ENCODE measurements at places on chromosomes 1 and 21. TPM values are rescaled to one million over a fixed set of nuclear protein-coding genes. Genes with fewer than 3 reads are reported as not detected.

Gene PRDX6
- 353 TPM for total RNA-seq

Gene SPATA6
- 2.2 TPM for total RNA-seq

Gene SH3BGRL3
- total RNA-seq = 132 TPM

Gene S100A7
- not detected for total RNA-seq

Gene ADAMTS1
- total RNA-seq = 0.10 TPM

Gene REG4
- total RNA-seq = not detected

Gene ESRRG
- total RNA-seq = not detected

Gene TSPAN1
- 3.0 TPM for total RNA-seq

Gene CENPF
- 65.6 TPM for total RNA-seq

Gene TBX15
- total RNA-seq = not detected

Gene POGZ
- total RNA-seq = 21.7 TPM

Gene FAM78B
- 0.31 TPM for total RNA-seq

Gene C8A
- not detected for total RNA-seq

Gene RBM11
- 0.07 TPM for total RNA-seq

Gene SPRR1B
- not detected for total RNA-seq

Gene DNM3
- 0.54 TPM for total RNA-seq

Gene OR10Z1
- total RNA-seq = not detected

Gene RCAN3
- total RNA-seq = 13.8 TPM

Gene AMIGO1
- total RNA-seq = 1.3 TPM

Gene TFAP2E
- total RNA-seq = 0.57 TPM

Gene DISC1
- total RNA-seq = 0.31 TPM

Gene ZNF362
- total RNA-seq = 11.0 TPM

Gene KCND3
- not detected for total RNA-seq

Gene OR10J1
- not detected for total RNA-seq

Gene ITLN1
- total RNA-seq = not detected

Gene CYP4A11
- not detected for total RNA-seq

Gene TTC24
- total RNA-seq = not detected

Gene ZMYM4
- 10.8 TPM for total RNA-seq

Gene GNG12
- 66.8 TPM for total RNA-seq

Gene KRTAP24-1
- not detected for total RNA-seq
